ENCODE measurements at places on chromosomes 13 and 19.

DNA sequence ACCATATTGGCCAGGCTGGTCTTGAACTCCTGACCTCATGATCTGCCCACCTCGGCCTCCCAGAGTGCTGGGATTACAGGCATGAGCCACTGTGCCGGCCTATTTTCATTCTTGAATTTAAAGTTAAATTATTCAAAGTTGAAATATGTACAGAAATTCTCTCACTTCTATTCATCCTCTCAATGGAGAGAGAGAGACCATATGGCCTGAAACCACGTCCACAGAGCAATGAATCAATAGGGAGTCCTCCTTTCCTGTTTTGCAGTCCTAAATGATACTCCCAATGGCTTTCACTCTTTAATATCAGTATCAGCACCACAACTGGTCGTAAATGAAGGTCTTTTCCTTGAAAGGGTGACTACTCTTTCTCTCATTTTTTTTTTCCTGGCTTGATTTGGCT, 30.5 kb upstream of the KCTD4 start:
- DNase-seq, result no peak

DNA sequence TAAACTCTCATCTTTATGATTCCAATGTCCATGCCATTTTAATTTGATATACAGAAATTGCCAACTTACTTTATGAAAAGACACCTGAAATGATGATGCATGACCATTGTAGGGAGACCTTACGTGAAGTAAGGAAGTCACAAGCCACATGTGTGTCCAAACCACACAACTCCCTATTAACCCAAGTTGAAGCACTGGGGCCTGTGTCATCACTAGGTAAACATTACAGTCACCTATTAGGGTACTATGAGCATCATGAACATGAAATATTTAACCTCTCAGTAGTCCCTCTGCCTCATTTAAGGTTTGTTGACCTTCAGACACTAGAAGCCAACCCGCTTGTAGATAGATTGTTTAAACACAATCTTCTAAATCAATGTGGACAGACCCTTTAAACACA, 576.9 kb downstream of the IRS2 start:
- no peak for DNase-seq

- no peak for DNase-seq
Measured at GRCh38 chr19:12689581-12690216, 1.9 kb downstream of the GNG14 start.

- DNase-seq, result no peak
Measured at GRCh38 chr13:110300090-110300815, 6.7 kb downstream of the COL4A1 start.

DNA sequence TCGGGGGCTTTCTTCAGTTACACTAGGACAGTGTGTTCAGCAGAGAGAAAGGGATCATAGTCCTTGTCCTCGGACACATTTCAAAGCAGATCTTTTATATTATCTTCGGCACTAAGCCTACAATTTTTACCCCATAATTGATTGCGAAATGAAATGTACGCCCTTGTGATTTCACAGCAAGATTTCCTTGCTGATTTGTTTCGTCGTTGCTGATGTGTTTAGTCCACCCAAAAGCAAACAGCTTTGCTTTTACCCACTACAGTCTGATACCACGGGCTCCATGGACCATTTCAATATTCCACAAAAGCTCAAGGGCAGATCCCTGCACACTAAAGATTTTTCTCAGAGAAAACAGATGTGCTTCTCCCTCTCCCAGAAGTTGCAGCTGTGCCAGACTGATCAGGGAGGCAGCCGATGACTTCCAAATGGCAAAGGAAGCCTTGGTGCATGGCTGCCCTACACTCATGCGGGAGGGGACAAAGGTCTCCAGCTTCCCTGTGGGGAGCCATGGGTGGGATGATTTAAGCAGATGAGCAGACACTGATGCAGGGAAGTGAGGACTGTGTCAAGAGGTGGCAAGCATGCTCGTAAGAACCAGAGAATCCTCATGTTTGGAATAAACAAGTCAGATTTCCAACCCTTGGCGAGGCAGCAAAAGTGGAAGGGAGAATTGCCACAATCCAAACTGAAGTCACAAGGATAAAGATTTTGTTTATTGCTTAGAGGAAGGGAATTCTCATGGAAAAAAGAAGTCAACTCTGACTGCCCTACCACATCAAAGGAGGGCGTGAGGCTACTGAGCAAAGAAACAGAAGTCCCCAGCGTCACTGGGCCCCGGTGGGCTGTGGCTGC, 81.1 kb downstream of the STK24 start:
- DNase-seq, result no peak

- no peak for DNase-seq
Measured at GRCh38 chr13:41774605-41775218, 186.2 kb downstream of the VWA8 start.

DNA sequence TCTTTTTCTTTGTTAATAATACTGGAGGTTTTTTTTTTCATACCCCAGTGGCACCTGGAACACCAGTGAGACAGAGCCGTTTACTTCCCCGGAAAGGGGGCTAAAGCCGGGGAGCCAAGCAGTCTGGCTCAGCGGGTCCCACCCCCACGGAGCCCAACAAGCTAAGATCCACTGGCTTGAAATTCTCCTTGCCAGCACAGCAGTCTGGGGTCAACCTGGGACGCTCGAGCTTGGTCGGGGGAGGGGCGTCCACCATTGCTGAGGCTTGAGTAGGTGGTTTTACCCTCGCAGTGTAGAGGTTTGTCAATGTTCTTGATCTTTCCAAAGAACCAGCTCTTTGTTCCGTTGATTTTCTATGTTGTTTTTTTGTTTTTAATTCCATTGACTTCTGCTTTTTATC, 94.6 kb upstream of the DIAPH3 start:
- DNase-seq, result no peak

DNA sequence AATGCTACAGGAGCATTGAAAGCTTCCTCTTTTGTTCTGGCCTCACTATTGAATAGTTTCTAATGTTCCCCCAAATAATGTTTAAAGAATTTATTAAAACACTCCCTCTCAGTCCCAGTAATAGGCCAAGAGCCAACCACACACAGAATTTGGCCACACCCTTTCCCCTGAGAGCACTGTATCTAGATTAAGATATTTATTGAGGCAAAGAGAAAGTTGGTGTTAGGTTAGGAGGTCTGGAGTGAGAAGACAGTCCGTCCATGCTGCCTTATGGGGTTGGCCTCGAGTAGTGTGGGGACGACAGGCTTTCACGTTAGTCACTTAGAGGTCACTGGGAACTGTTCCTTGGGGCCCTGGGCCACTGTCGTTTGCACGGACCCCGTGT, 122.9 kb upstream of the RNF113B start:
- DNase-seq, result no peak

- DNase-seq, result no peak
Measured at GRCh38 chr19:45408830-45409556, 2.5 kb downstream of the POLR1G start.

DNA sequence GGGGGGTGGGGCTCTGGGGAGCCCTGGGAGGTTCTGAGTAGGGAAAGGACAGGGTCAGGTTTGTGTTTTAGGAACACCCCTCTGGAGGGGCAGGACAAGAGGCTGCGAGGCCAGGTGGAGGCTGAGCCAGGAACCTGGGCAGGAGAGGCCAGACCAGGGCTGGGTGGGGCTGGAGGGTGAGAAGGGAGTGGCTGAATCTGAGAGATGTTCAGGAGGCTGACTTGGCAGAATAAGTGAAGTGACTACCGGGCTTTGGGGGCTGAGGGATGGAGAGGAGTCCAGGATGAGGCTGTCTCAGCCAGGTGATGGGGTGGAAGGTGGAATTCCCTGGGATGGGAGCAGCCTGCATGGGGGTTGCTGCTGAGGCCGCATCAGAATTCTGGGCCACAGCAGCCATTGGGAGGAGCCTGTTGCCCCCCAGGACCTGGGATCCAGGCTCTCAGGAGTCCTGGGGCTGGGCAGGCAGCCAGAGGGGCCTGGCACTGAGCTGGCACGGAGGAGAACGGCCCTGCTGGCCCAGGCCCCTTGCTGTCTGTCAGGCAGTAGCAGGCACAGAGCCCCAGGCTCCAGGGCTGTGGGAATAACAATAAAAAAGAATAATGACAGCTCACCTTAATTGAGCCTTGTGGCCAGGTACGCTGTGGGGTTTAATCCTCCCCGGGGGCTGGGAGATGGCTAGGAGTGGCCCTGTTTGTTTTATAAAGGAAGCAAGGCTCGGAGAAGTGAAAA, 3.3 kb downstream of the PPP5C start:
- DNase-seq, result no peak

DNA sequence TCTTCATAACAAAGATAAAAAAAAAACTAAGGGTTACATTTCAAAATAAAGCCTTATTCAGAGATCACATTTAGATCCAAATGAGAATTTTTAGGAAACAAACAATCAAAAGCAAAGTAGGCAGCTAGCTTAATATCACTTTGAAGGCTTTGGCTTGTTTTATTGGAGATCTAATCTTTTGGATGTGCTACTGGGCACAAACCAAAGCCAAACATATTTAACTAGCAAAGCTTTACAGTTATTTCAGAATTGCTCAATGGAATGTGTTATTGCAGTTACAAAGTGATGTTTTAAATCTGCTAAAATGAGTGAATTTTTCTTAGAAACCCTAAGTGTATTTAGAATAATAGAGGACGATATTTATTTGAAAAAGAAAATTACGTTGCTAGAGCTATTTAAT, 114.7 kb upstream of the KLHL1 start:
- no peak for DNase-seq
